Activated CD4-positive, alpha-beta T cell treated with anti-CD3 and anti-CD28 coated beads, Interleukin-2, amount 10 ng/mL, durations not matched to agents 7 days and 5 days (primary cell): ENCODE measurements at places on chromosomes 7 and 10. TPM values are rescaled to one million over a fixed set of nuclear protein-coding genes. Genes with fewer than 3 reads are reported as not detected.

- no peak overlapping the region for H3K4me3 ChIP-seq
- H3K36me3 ChIP-seq = peaks cover 72% of the 10 kb centered on the region
- peaks cover 3% of the 10 kb centered on the region for H3K4me1 ChIP-seq
- no peak for DNase-seq
- no peaks in the 10 kb centered on the region for H3K27me3 ChIP-seq
Observed at GRCh38 chr7:127713758-127714157, 61.8 kb downstream of the SND1 start.

DNA sequence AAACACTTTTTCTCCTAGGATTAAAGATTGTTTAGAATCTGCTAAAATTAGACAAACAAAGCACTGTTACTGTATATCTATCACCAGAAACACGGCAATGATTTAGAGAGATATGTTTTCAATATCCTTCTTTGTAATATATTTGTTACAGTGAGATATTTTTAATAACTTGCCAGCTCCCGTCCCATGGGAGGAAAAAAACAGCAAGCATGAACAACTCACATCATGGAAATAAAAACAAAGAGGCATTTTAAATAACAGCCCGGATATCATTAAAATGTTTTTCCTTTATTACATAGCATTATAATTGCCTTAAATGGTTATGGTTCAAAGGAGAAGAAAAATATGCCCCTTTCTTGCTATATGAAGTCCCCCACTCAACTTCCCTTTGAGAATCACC lies 272.1 kb downstream of the BMPER start:
- H3K4me1 ChIP-seq = no peaks in the 10 kb centered on the region
- no peaks in the 10 kb centered on the region for H3K27me3 ChIP-seq
- H3K27ac ChIP-seq = no peak overlapping the region
- no peak overlapping the region for H3K4me3 ChIP-seq

GRCh38 chr10:2839081-2839725 lies 228.1 kb upstream of the PFKP start:
- no peaks in the 10 kb centered on the region for H3K36me3 ChIP-seq
- no peak overlapping the region for H3K27ac ChIP-seq
- H3K4me1 ChIP-seq = no peaks in the 10 kb centered on the region
- no peak overlapping the region for H3K4me3 ChIP-seq
- no peaks in the 10 kb centered on the region for H3K27me3 ChIP-seq

DNA sequence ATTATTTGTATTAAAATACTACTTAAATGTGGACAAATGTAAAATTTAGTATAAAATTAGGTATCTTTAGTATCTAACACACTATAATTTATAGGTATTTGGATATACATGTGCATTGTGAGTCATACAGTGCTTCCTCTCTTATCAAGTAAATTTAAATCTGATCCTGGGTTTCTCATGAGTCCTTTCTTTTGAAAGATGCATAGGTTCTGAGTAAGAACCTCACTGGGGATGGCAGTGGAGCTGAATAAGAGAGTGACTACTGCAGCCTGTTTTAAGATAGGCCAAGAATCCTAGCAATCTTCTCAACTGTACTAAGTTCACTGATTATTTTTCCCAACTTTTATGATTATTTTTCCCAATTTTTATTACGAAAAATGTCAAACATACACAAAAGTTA lies 16.2 kb downstream of the CEP55 start:
- H3K27ac ChIP-seq = no peak overlapping the region
- no peak overlapping the region for H3K4me3 ChIP-seq
- no peaks in the 10 kb centered on the region for H3K27me3 ChIP-seq
- H3K4me1 ChIP-seq = peaks cover 5% of the 10 kb centered on the region
- peaks cover 57% of the 10 kb centered on the region for H3K36me3 ChIP-seq

- H3K27ac ChIP-seq = no peak overlapping the region
- H3K27me3 ChIP-seq = no peaks in the 10 kb centered on the region
- no peaks in the 10 kb centered on the region for H3K4me1 ChIP-seq
- DNase-seq = no peak
- no peak overlapping the region for H3K4me3 ChIP-seq
- peaks cover 16% of the 10 kb centered on the region for H3K36me3 ChIP-seq
Observed at GRCh38 chr10:58399410-58399809, 14.2 kb downstream of the TFAM start.

GRCh38 chr10:100983868-100984671 lies 3.2 kb downstream of the MRPL43 start:
- H3K4me1 ChIP-seq = peaks cover 36% of the 10 kb centered on the region
- no peak overlapping the region for H3K4me3 ChIP-seq
- no peaks in the 10 kb centered on the region for H3K27me3 ChIP-seq
- no peak for DNase-seq
- H3K27ac ChIP-seq = no peak overlapping the region
- peaks cover 7% of the 10 kb centered on the region for H3K36me3 ChIP-seq

GRCh38 chr7:74355091-74355490 lies 65.9 kb downstream of the CLIP2 start:
- H3K27me3 ChIP-seq = no peaks in the 10 kb centered on the region
- H3K4me3 ChIP-seq = no peak overlapping the region
- DNase-seq = no peak

DNA sequence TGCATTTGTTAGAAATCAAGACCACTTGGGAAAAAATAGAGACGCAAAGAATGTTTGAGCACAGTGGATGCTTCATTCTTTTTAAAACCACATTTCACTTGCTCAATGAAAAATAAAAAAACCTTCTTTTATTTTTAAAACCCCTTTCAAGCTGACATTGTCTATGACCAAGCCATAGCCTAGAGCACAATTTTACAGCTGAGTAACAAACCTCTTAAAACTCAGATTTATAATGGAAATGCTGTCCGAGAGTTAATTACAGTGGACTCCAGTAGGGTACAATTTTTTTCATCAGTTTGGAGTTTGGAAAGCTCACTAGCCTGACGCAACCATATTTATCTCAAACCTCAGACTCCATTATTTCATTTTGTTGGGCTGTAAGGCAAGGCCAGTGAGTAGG lies 116.3 kb downstream of the RNLS start:
- no peaks in the 10 kb centered on the region for H3K36me3 ChIP-seq
- DNase-seq = no peak
- H3K4me3 ChIP-seq = no peak overlapping the region
- H3K27ac ChIP-seq = no peak overlapping the region
- no peaks in the 10 kb centered on the region for H3K4me1 ChIP-seq

- H3K27ac ChIP-seq = peak overlapping the region; percentile 36
- H3K36me3 ChIP-seq = peaks cover 6% of the 10 kb centered on the region
- H3K4me1 ChIP-seq = peaks cover 17% of the 10 kb centered on the region
Observed at GRCh38 chr10:92208736-92209135, 82.1 kb downstream of the CPEB3 start.

- H3K4me1 ChIP-seq = peaks cover 39% of the 10 kb centered on the region
- H3K36me3 ChIP-seq = peaks cover 4% of the 10 kb centered on the region
- H3K27ac ChIP-seq = peak overlapping the region; percentile 98
- H3K27me3 ChIP-seq = peaks cover 32% of the 10 kb centered on the region
- H3K4me3 ChIP-seq = peak overlapping the region; percentile 67
- DNase-seq = peak; percentile 73
Observed at GRCh38 chr7:151243408-151244195, 4.9 kb downstream of the SMARCD3 start.

DNA sequence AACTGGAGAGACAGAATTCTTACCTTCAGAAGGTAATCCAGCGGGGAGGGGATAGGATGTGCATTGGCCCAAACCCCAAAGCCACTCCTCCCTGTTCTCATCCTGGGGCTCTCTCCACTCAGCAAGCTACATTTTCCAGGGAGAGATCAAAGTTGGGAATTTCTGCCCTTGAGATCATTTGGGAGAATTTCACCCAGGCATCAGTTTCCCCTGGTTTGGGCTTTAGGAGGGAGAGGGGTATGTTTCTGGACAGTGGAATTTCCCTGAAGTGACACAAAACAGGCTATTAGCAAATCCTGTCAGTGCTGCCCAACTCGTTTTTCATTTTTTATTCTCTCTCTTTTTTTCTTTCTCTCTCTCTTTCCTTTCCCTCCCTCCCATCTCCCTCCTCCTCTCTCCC lies 35.7 kb downstream of the CYP17A1 start:
- no peaks in the 10 kb centered on the region for H3K27me3 ChIP-seq
- no peak overlapping the region for H3K4me3 ChIP-seq
- H3K36me3 ChIP-seq = peaks cover 44% of the 10 kb centered on the region
- DNase-seq = no peak
- H3K4me1 ChIP-seq = peaks cover 39% of the 10 kb centered on the region

DNA sequence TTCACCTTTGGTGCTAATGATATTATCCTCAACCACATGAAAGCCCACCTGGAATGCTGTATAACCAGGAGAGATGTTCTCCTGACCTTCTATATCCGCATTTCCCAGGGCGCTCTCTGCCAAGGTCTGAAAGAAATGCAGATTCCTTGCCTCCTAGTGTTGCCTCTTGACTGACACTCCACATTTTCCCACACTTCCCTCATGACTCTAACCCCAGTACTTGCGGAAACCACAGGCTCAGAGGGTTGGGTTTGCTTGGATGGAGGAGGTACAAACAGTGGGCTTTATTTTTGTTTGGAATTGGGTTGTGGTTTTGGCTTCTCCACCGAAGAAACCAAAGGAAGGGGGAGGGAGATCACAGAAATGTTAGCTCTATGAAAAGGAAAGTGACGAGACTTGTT lies 222.9 kb upstream of the CELF2 start:
- no peak overlapping the region for H3K4me3 ChIP-seq
- H3K4me1 ChIP-seq = no peaks in the 10 kb centered on the region
- DNase-seq = no peak
- peaks cover 5% of the 10 kb centered on the region for H3K27me3 ChIP-seq
- H3K36me3 ChIP-seq = no peaks in the 10 kb centered on the region

DNA sequence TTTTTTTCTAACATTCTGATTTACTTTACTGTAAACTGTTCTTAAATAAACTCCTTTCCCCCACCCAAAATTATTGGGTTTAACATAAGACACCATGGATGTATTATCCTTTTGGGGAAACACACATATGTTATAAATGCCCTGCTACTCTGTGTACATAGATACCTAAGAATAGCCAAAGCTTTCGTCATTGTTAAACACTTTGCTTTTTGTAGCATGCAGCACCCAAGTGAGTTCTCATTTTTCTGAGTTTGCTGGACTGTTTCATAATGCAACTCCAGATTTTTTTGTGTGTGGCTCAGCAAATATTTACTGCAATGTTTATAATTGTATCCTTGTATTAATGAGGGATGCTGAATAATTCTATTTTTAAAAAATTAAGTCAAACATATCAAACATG lies 86.9 kb downstream of the VTI1A start:
- H3K27ac ChIP-seq = no peak overlapping the region
- no peaks in the 10 kb centered on the region for H3K27me3 ChIP-seq
- peaks cover 25% of the 10 kb centered on the region for H3K36me3 ChIP-seq
- no peak overlapping the region for H3K4me3 ChIP-seq
- H3K4me1 ChIP-seq = peaks cover 26% of the 10 kb centered on the region

- peaks cover 2% of the 10 kb centered on the region for H3K36me3 ChIP-seq
- no peak overlapping the region for H3K4me3 ChIP-seq
- H3K27ac ChIP-seq = no peak overlapping the region
- DNase-seq = no peak
- no peaks in the 10 kb centered on the region for H3K27me3 ChIP-seq
- no peaks in the 10 kb centered on the region for H3K4me1 ChIP-seq
Observed at GRCh38 chr7:137944168-137944567, 57.7 kb downstream of the CREB3L2 start.

DNA sequence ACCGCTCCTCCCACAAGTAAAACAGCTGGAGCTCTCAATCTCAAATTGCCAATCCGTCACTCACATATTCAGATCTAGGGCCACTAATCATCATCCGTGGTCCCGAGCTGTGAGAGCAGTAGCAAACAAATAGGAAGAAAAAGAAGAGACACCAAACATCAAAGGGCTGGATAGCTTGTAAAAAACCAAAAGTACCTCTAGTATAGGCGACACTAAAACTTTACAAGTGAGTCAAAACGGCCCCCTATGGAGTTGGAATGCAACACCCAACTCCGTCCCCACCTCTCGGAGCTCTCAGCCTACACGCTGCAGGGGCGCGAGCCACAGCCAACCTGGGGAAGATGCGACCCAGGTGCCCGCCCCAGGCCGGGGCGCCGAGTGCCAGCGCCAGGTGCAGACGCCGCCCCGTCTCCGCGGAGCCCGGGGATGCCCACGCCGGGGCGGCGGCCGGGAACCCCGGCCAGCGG lies 581 bp downstream of the FAM3C start:
- peaks cover 30% of the 10 kb centered on the region for H3K4me1 ChIP-seq
- H3K36me3 ChIP-seq = peaks cover 18% of the 10 kb centered on the region
- DNase-seq = peak; percentile 42
- peak overlapping the region; percentile 81 for H3K4me3 ChIP-seq
- H3K27ac ChIP-seq = peak overlapping the region; percentile 83

GRCh38 chr10:69752479-69752878 lies 49.2 kb upstream of the COL13A1 start:
- peaks cover 14% of the 10 kb centered on the region for H3K27me3 ChIP-seq
- no peak overlapping the region for H3K4me3 ChIP-seq
- H3K36me3 ChIP-seq = no peaks in the 10 kb centered on the region
- no peak for DNase-seq
- no peak overlapping the region for H3K27ac ChIP-seq

DNA sequence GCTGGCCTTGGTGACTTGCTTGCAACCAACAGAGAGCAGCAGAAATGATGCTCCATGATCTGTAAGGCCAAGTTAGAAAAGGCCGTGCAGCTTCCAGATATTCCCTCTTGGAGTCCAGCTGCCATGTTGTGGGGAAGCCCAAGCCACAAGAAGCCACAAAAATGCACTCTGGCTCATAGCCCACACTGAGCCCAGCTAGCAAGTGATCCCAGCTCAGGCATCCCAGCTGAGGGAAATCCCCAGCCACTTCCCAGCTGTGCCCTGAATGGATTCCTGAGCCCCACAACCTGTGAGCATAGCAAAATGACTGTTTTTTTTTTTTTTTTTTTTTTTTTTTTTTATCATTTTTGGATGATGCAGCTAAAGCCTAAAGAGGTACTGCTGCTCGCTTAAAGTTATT lies 11.1 kb upstream of the SDK1 start:
- H3K36me3 ChIP-seq = no peaks in the 10 kb centered on the region
- no peak overlapping the region for H3K4me3 ChIP-seq
- DNase-seq = no peak
- peaks cover 2% of the 10 kb centered on the region for H3K27me3 ChIP-seq

DNA sequence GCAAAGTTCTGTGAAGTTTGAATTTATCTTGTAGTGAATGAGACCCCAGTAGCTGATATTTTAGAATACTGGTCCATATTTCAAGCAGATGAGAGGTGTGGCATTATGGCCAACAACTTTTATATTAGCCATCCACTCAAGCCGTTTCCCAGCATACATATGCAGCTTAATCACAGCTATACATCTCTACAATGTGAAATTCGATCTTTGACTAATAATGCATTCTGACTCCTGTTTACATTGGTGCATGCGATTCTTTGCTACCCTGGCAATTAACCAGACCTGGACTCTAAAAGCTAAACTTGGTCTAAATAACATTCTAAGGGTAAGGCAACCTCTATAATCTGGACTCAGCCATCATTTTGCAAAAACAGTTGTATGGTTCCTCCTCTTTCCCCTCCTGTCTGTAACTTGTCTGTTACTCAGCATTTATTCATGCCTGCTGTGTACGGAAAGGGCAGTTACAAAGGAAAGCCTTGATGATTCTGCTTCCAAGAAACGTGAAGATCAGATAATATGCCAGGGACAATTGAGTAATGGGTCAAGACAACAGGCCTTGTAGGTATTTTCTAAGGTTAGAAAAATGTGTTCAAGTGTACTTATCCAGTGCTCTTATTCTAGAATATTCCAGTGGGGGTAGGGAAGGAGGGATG lies 50.6 kb downstream of the PNLIPRP2 start:
- peaks cover 14% of the 10 kb centered on the region for H3K27me3 ChIP-seq
- DNase-seq = no peak
- H3K4me3 ChIP-seq = no peak overlapping the region
- H3K36me3 ChIP-seq = no peaks in the 10 kb centered on the region
- no peaks in the 10 kb centered on the region for H3K4me1 ChIP-seq

VSIR gene
- total RNA-seq = 148 TPM

ADRB1 gene
- not detected for total RNA-seq

PNLIPRP2 gene
- total RNA-seq = not detected

ANKRD30A gene
- total RNA-seq = not detected

MYO3A gene
- not detected for total RNA-seq

FAM25A gene
- total RNA-seq = not detected

CHRM2 gene
- not detected for total RNA-seq

RSPH10B gene
- not detected for total RNA-seq

CNTNAP2 gene
- total RNA-seq = not detected

GSTO2 gene
- 1.3 TPM for total RNA-seq

RELN gene
- total RNA-seq = not detected
